ENCODE measurements at places on chromosomes 5 and 9. TPM values are rescaled to one million over a fixed set of nuclear protein-coding genes. Genes with fewer than 3 reads are reported as not detected.

The TAF11L10 gene
- not detected for total RNA-seq

The IFNA13 gene
- total RNA-seq: not detected

The LRRC19 gene
- total RNA-seq: not detected

The NRARP gene
- 0.16 TPM for total RNA-seq

The DPYSL3 gene
- total RNA-seq: 115 TPM

The ZNF484 gene
- total RNA-seq: 11.8 TPM

The ANGPTL2 gene
- 55.8 TPM for total RNA-seq

The SYNPO gene
- 2.0 TPM for total RNA-seq

The TMEM203 gene
- 26.8 TPM for total RNA-seq

The RNF38 gene
- 7.6 TPM for total RNA-seq
